OCI-M1 (cell line): ENCODE measurements at places on chromosomes 3 and 15.
A peak's percentile ranks its signal among the peaks of the same experiment; 100 is the strongest.

DNA sequence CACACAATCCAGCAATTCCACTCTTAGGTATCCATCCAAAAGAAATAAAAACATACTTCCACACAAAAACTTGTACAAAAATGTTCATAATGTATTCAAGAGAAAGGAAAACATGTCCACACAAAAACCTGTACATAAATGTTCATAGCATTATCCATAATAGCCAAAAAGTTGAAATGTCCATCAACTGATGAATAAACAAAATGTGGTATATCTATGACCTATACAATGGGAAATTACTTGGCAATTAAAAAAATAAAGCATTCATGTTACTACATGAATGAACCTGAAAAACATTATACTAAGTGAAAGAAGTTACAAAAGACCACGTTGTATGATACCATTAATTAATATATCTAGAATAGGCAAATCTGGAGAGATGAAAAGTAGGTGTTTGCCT is 17.9 kb downstream of the FRMD5 start:
- no peak for DNase-seq

GRCh38 chr3:143170676-143171075 is 51.1 kb downstream of the CHST2 start:
- DNase-seq = peak; percentile 31

DNA sequence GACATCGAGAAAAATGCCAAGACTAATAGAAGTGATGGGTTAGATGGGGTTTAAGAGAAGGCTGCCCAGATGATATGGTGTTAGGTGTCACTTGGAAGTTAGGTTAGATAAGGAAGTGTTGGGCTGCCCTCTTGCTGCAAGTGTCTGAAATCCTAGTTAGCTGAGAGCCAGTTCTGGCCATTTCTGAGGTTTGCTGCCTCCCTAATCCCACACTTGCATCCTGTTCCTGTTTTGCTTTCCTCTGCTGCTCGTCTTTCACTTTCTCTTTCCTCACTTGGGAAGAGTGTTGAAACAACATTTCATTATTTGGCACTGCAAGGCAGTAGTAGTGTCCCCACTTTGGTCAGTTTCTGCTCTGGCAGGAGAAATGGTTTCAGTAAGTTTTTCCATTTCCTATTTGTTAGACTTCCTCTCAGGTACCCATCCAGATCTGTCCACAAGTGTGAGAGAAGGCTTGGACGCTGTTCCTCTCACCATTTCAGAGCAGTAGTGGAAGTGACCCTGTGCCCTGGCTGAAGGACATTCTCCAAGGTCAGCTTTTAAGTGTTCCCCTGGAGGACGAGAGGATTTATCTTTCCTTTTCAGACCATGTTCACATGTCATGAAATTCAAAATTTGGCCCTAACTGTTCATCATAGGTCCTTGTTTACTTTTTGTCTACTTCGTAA is 93.3 kb downstream of the ADAMTSL3 start:
- DNase-seq = peak; percentile 87

GRCh38 chr3:133882986-133883586 is 12.6 kb downstream of the RAB6B start:
- no peak for DNase-seq

GRCh38 chr3:120350401-120350941 is 1.3 kb upstream of the LRRC58 start:
- peak; percentile 62 for DNase-seq

- DNase-seq = no peak
These were observed 119.5 kb downstream of the STAG1 start for GRCh38 chr3:136632625-136633081.

DNA sequence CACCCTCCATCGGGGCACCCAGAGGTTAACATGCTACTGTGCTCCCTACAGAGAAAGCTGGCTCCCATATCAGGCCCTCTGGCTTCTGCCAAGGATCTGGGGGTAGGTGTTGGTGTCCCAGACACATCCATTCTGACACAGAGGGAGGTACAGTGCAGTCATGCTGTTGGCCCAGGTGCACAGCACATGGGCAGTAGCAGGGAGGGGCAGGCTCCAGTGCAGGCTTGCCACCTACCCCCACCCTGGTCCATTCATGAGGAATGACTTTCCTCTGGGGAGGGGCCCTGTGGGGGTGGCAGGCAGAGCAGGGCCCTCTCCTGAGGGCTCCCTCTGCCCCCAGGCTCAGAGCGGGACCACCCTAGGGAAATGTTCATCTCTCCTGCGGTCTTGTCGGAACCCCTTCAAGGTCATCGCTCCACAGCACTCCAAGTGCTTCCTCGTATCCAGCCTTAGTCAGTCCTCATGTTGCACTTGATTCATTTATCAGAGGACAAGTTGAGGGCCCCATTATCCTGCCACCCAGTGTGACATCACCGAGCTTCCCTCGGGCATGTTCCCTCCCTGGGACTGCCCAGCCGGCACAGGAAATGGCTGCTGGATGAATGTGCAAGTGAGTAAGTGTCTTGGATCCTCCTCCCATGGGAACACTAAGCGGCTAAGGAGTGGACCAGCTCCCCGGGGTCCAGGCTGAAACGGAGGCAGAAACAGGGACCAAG is 10.0 kb downstream of the DUSP7 start:
- DNase-seq = no peak

- DNase-seq = no peak
These were observed 6.1 kb upstream of the DUSP7 start for GRCh38 chr3:52062505-52062904.

- DNase-seq = no peak
These were observed 119.6 kb downstream of the CHDH start for GRCh38 chr3:53726643-53727042.

DNA sequence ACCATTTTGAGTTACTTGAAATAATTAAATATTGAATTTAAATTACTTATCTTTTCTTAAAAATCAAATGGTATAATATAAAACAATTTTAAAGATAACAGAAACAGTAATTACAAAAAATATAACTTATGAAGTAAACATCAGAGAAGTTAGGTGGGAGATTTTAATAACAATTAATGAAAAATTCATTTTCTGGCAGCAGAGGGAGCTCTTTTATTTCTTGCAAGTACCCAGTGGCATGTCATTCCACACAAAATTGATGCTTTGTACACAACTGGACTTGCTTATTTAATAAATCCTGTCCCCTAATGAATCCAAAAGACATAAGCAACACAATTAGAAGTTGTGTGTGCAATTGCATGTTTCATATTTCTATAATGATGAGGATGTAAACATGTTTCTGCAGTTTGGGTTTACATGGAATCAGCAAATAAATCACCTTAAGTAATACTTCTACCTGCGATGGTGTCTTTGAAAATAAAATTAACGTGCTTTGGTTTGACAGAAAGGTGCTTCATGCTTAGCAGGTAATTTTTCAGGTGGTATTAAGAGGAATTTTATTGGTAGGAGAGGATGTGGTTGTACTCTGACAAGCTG is 861.3 kb downstream of the ZPLD1 start:
- DNase-seq = peak; percentile 53

- DNase-seq = no peak
These were observed 14.2 kb upstream of the ZNF148 start for GRCh38 chr3:125389282-125389681.

GRCh38 chr15:80749589-80749988 is 29.6 kb upstream of the CEMIP start:
- DNase-seq = no peak

DNA sequence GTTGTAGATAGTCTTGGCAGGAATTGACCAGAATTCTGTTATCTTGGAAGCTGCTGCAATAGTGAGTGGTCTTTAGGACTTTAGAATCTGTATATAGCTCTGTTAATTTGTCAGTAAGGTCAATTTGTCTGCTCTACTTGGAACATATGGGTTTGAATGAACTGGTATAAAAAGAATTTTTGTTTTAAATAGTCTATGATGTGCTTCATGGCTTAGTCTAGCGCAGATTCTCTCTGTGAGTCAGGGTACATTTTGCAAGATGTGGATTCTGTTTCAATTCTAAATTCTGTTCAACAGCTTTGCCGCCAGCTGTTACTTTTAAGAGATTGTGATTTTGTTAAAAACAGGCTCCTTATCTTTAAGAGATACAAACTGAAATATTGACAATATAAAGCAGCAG is 135.9 kb upstream of the AGBL1 start:
- no peak for DNase-seq

- no peak for DNase-seq
These were observed 167.3 kb downstream of the SQOR start for GRCh38 chr15:45802140-45802539.

GRCh38 chr3:178671791-178672190 is 135.6 kb downstream of the KCNMB2 start:
- peak; percentile 6 for DNase-seq

DNA sequence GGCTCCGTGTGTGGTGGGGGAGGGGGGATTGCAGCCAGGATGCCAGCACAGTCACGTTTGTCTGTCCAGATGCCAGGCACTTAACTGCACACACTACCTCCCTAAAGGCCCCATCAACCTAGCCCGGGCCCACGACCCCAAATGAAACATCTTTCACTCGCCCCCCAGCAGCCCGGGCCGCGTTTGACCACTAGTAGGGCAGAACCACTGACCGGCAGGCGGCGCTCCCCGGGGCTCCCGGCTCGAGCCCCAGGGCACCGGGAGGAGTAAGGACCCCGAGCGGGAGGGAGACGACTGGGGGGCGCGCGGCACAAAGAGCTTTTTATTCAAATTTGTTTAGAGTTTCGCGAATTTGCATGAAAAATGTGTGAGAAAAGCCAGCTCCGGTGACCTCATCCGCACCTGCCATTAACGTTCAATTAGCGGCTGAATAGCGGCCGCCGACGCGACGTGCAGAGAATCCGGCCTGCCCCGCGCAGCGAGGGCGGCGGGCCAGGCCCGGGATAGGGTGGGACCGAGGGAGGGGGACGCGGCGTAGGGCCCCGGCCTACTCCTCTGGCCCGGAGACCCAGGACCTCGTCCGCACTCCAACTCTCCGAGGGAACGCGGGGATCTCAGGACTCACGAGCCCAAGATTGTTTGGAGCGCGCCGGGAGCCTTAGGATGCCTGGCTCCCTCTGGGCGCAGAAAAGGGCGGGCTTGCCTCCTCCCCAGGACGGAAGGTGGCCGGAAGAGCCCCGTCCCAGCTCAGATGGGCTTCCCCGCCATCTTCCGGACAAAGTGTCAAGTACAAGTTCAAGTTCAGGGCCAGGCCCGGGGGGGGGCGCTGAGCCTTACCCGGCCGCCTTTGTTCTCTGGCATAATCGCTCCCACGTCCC is 64.9 kb upstream of the POLG start:
- peak; percentile 87 for DNase-seq

DNA sequence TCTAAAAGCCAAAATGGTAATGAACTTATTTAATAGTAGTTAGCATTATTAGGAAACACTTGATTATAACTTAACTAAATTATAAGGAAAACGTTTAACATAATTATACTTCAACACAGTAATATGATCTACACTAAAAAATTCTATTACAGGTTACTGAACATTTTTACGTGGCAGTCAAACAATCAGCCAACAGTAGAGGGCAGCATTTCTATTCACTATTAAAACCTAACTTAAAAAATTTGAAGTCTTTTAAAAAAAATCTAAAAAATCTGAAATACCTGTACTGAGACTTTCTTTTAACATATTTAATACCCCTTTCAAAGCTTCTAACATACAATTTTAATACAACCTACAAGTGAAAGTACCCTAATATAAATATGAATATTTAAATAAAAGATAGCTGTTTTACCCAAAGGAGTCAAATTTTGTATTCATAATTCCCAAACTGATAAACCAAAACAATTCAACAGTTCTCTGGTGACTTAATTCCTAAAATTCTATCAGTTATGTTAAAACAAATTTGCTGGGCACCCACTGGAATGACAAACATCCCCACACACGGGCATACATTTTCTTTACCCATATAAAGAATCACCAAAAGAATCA is 41.5 kb downstream of the DLG1 start:
- peak; percentile 61 for DNase-seq

DNA sequence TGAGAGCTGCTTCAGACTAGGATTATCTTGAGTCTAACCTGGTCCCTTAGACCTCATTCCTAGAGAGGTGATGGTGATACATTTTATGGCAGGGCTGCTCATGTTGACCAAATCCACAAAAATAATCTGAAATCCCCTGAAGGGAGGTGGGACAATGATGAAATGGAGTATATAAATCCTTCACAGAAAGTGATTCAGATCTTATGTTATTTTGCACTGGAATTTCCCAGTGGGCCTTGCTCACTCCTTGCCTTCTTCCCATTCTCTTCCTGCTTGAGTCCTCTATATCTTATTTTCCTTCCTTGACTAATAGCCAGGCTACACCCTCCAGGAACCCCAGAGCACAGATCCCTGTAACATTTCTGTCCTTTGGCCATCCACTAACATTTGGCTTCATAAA is 10.4 kb upstream of the TMEM202 start:
- DNase-seq = no peak

DNA sequence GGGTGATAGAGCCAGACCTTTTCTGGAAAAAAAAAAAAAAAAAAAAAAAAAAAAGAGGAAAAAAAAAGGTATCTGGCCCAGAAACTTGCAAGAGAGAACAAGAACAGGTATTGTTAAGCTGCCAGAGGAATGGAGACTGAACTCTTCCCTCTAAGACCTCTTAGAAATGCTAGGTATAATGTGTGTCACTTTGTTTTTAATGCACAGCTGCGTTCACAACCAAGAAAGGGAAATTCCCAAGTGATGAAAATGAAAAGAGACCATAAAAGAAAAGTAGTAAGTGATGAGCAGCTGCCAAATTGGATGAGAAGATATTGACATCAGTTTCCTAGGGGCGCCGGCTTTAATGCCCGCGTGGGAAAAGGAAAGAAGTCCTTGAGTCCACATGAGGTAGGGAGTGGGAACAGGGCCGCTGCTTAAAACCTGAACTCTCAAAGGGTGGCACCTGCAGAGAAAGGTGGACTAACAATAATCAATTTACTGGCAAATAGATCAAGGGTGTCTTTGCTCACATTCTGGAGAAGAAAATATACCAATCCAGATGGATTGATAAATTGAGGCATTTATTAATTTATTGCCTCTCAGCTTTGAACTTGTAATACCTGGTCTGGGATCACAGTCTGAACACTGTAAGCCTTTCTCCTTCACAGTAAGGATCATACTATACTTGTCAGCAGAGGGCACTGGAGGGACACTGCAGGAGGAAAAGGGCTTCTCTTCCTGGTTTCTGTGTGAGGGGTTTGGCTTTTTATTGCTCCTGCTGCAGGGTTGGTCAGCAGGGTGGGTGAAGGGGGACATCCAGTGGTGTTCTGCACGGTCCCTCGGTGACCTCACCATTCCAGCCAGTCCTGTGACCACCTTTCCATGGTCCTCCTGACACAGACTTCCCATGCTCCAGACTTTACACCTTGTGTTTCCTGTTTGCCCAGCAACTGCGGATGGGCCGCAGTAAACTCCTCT is 131.6 kb downstream of the AQP9 start:
- DNase-seq = peak; percentile 83
